Pancreas (tissue), 10 donors: ENCODE measurements at places on chromosomes 6 and 20. TPM values are rescaled to one million over a fixed set of nuclear protein-coding genes. Genes with fewer than 3 reads are reported as not detected.

The OTOR gene
- not detected for total RNA-seq

The SLC35D3 gene
- 0.19 TPM for total RNA-seq

The ELOVL5 gene
- 14.3 TPM for total RNA-seq

The SPDEF gene
- 0.40 TPM for total RNA-seq

The LY6G6C gene
- not detected for total RNA-seq

The STMND1 gene
- 0.21 TPM for total RNA-seq

The DLK2 gene
- 0.22 TPM for total RNA-seq

The NUDT3 gene
- 12.4 TPM for total RNA-seq

The KIAA1755 gene
- total RNA-seq, result 0.28 TPM

The PROKR2 gene
- not detected for total RNA-seq

The ANKRD66 gene
- not detected for total RNA-seq
